Neural progenitor cell (in vitro differentiated cells): ENCODE measurements at places on chromosomes 13 and 19. TPM values are rescaled to one million over a fixed set of nuclear protein-coding genes. Genes with fewer than 3 reads are reported as not detected.

The ASF1B gene
- 16.4 and 38.8 TPM in 2 replicates for total RNA-seq

The A1BG gene
- total RNA-seq = 7.5 and 37.1 TPM in 2 replicates

The CLEC4G gene
- total RNA-seq = not detected in 2 replicates

The PODNL1 gene
- total RNA-seq = 1.9 TPM in 1 of 2 replicates, not detected in the other

The COL4A1 gene
- total RNA-seq = 105 and 120 TPM in 2 replicates

The LENG9 gene
- 0.79 and 4.0 TPM in 2 replicates for total RNA-seq

The BEST2 gene
- not detected in 2 replicates for total RNA-seq

DNA sequence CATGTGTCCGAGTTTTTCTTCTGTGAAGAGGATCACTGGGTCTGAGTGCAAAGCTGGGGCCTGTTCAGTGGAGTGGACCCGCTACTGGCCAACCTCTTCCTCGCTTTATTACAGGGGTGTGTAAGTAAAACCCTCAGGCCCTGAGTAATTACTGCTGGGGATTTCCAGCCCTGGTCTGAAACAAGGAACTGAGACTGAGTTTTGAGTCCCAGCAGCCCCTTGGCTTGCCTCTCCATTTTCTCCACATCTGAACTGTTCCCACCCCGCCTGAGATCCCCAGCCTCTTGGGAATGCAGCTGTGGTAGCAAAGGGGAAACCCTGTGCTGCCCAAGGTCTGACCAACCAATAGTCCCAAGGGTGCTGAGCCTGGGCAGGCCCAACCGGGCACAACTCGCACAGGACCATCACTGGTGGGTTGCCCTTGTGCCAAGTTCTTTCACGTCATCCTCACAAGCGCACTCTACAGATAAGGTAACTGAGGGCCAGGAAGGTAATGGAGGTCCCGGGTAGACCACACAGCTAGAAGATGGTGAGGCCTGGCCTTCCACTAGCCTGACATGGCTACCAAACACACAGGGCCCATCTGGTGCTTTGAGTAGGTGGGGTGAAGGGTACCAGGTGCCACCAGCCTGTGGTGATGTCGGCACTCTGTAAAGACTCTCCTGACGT lies 13.7 kb upstream of the SLC35E1 start:
- no peak overlapping the region for H3K4me3 ChIP-seq
- no peaks in the 10 kb centered on the region for H3K36me3 ChIP-seq
- peaks cover 35% of the 10 kb centered on the region for H3K4me1 ChIP-seq
- no peak for DNase-seq

DNA sequence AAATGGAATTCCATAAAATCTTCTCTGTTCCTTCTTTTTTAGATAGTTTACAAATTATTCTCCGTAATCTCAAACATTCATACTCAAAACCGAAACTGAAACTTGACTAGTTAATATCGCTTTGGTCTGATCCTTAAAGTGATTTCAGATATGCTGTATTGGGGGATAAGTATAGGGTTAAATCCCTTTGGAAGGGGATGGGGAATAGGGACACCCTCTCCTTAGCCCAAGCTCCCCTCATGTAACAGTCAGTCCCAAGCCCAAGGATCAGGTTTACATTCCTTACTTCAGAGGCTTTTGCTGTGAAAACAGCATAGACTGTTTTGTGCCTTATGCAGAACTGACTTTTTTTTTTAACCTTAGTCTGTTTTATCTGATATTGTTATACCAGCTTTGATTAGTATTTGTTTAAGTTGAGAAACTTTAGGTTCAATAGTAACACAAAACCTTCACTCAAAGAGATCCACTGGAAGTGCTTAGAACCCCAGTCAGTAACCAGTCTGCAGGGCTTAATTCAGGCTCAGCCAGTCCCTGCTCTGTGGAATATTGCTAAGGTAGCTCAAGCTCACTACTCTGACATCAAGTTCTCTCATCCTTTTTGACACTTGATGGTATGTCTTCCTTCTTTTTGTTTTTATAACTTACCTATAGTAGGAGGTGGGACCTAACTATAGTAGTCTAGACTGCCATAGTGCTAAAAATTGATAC lies 10.5 kb downstream of the CDADC1 start:
- no peak overlapping the region for H3K27ac ChIP-seq
- no peak overlapping the region for H3K4me3 ChIP-seq
- H3K4me1 ChIP-seq = no peaks in the 10 kb centered on the region

DNA sequence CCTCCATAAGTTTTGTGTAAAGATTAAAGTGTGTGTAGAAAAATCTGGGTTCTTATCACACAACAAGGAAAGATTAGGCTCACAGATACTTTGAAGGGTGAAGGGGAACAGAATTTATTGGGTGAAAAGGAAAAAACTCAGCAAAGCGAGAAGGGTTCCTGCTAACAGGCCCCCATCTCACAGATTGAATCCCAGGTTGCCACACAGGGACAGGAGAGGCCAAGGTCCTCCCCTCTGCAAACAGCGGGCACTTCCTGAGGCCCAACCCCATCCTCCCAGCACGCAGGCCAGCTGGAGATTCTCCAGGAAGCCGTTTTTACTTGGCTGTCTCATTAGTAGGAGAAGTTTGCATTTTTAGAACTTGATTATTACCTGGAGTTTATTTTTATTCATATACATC lies 15.2 kb upstream of the ERCC5 start:
- no peak overlapping the region for H3K4me3 ChIP-seq
- no peaks in the 10 kb centered on the region for H3K27me3 ChIP-seq
- no peaks in the 10 kb centered on the region for H3K4me1 ChIP-seq
- DNase-seq = no peak
- H3K27ac ChIP-seq = no peak overlapping the region
- no peaks in the 10 kb centered on the region for H3K36me3 ChIP-seq
